Glomerular endothelial cell (primary cell): ENCODE measurements at places on chromosomes 11 and 22.

GRCh38 chr11:11171854-11172253 is 181.2 kb downstream of the CSNK2A3 start:
- no peak for DNase-seq

DNA sequence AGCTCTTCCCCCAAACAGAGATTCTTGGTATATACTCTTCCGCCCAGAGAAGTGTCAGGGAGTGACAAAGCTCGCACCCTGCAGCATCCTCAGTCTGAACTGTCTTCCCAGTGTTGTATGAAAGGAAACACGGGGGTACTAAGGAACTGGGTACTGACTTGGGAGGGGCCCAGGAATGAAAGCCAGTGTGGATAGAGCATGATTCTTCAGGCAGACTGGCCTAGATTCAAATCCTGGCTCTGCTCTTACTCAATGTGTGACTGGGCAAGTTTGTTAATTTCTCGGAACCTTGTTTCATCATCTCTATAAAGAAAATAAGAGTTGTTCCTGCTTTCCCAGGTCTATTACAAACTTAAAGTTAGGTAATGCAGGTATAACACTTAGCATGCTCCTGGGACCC is 266.0 kb upstream of the NARS2 start:
- no peak for DNase-seq

GRCh38 chr11:47186700-47187695 is 764 bp upstream of the PACSIN3 start:
- no peak for DNase-seq

- no peak for DNase-seq
These were observed 84.1 kb downstream of the C22orf31 start for GRCh38 chr22:28977481-28977971.

- DNase-seq = peak; percentile 57
These were observed 4.6 kb upstream of the RANGAP1 start for GRCh38 chr22:41290262-41291221.

- DNase-seq = no peak
These were observed 27.7 kb downstream of the MPPED1 start for GRCh38 chr22:43439368-43440103.

GRCh38 chr22:40179526-40179925 is 1.8 kb downstream of the TNRC6B start:
- no peak for DNase-seq

- DNase-seq = no peak
These were observed 103.3 kb upstream of the PARVA start for GRCh38 chr11:12274056-12274455.

GRCh38 chr11:1440066-1440465 is 46.5 kb downstream of the MOB2 start:
- no peak for DNase-seq

- no peak for DNase-seq
These were observed 6.1 kb downstream of the TMEM132A start for GRCh38 chr11:60930394-60930793.

- no peak for DNase-seq
These were observed 30.5 kb upstream of the PPP2R1B start for GRCh38 chr11:111796696-111797095.

DNA sequence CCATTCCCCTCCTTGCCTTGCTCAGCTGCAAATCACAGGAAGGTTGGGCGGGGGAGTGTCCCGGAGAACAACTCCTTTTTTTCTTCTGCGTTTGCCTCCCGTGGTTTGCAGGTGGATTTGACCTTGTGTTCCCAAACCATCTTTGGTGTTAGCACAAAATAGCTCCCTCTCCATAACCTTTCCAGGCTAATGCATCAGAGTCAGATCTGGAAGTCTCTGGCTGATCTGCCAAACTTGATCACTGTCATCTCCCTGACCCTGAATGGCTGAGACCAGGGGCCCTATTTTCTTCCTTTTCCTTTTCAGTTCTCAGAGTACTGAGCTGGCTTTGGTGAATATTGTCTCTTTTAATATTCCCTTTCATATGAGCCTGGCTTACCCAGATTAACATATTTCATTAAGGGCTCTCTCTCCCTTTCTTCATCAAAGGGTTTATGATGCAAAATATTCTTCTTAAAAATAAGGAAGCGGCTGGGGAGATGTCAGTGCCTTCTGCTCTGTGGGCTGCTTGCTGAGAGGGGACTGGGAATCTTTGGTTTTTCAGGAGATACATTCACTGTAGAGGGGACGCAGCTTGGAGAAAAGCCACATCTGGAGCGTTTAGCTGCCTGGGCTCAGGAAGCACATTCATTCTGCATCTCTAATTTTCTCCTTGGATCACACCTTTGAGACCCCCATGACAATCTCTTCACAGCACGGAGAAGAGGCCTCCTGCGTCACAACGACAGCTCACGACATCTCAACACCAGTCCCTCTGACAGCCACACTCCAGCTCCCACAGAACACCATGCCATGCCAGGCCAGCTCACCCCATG is 148.3 kb downstream of the CEP164 start:
- DNase-seq = no peak

- DNase-seq = no peak
These were observed 12.2 kb downstream of the NCF4 start for GRCh38 chr22:36872866-36873498.

DNA sequence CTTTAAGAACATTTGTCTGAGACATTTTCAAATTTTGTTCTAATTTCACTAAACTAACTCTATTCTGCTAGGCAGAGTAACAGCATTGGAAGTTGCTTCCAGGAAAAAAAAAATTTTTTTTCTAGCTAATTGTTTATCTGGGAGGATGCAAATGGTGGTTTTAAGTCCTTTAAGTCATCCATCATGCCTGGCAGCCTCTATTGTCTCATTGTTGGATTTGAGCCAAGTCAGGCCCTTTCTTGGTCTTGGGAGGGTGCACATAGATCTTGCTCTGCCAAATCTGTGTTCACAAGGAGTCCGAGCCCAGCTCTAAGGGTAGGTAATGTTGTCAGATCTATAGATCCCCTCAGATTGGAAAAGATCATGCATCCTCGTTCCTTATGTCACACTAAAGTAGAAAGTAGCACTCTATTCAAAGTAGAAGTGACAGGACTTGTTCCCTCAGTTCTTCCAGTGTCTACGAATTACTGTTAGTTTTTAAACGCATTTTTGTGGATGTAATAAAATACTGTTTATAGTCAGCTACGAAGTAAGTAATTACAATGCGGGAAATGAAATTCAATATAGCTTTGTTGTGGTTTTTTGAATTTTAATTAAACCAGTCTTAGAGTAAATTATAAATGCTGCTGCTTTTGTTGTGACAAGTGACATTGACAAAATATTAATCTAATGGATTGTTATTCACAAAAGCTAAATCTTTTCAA is 166.0 kb upstream of the RASSF10 start:
- DNase-seq = peak; percentile 91

DNA sequence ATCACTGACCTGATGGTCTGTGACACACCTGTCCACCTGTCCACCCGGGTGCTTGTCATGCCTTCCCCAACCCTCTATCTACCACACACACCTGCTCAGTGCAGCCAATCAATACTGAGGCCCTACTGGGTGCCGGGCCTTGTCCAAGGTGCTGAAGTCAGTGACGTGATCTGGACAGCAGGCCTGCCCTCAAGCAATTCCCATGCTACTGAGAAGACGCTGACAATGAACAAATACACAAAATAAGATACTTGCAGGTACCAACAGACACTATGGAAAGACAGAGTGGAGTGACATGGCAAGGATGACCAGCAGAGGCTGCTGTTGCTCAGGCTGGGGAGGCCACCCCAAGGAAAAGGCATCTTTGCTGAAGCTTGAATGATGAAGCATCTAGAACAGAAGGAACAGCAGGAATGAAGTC is 21.2 kb downstream of the PLAAT3 start:
- DNase-seq = no peak

DNA sequence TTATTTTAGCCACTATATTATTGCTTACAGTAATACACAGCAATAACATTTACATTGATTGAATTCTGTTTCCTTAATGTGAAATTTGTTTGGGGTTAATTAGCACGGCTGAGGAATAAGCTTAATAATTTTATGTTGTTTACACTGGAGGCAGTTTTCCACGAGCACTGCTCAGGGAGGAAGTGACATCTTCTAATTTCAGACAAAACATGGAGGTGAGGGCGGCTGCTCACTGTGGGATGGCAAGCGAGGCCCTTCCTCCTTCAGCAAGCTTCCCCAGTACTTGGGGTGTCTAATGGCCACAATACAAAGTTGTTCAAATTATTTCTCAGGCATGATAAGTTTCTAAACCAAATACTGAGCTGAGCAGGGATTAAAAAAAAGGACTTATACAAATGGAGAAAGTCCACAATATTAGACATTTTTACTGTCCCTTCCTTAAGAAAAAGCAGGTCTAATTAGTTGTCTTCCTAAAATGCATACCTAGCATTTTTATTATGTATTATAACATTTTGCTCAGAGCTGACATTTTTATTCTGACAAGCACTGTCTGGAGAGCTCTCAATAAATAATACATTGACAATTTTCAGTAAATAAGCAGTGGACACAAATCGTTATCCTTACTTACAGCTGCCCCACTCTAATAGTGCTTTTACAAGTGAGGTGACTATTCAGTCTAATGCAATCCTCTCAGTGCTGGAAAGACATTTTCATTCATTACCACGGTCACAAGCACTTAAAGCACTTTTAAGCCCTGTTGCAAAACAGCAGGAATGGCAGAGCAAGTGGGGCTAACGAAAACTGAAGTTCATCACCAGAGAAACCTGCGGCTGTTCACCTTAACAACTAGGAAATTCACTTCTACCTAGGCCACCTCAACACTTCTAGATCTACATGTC is 56.2 kb downstream of the SOX6 start:
- DNase-seq = no peak

GRCh38 chr11:32527261-32528175 is 56.1 kb upstream of the EIF3M start:
- no peak for DNase-seq

DNA sequence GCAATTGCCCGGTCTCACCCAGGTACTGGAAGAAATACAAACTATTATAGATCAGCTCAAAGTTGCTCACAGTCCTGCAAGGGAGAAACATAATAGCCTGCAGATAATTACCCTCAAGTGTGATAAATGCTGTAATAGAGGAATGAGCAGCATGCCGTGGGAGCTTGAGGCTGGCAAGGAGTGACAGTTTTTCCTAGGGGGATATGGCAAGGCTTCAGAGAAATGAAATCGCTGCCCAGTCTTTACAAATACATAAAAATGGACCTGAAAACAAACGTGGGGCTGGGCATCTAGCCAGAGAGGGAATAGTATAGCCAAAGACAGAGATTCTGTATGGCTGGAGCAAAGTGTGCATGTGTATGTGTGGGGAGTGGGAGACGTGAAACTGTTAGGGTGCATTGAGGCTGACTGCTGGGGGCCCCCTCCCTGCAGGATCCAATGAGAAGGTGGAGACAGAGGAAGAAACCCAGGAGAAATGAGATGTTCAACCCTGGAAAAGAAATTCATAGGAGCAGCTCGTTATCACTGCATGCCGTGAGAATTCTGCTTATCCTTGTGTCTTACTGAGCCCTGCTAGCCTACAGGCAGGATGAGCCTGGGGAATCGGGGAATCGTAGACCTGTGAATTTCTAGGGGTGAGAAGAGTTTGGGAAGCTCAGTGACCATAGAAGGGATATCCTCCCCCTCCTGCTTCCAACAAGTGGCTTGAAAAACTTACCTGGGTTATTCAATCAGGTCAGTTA is 167.0 kb downstream of the LDLRAD3 start:
- DNase-seq = no peak

GRCh38 chr11:129249351-129249750 is 57.2 kb upstream of the ARHGAP32 start:
- no peak for DNase-seq

- DNase-seq = no peak
These were observed 161.2 kb upstream of the NAV2 start for GRCh38 chr11:19551457-19551856.

DNA sequence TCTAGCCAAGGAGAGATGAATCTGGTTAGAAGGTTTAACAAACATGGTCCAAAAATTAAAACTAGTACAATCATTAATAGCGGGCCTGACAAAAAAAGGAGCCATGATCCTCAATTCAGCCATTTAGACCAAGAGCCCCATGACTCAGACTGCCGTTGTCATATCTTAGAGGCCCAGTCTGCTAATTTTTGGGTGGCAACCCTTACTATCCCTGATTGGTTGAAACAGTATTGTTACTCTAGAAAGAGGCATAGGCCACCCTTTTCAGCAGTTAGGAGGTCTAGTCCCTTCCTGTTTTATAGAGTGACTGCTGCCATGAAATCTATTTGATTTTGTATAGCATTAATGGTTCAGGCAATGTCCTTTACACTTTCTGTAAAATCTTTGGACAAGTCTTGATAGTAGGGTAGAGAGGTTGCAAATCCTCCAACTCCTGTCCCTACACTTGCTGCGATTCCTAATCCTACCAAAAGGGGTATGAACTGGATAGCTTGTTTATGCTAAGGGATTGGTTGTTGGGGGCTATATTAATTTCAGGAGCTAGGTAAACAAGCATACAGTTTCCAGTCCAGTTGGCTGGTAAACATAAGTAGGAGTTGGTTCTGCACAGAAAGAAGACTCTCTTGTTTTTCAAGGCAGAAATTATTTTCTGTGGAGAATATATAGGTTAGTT is 1056.3 kb upstream of the CNTN5 start:
- no peak for DNase-seq

DNA sequence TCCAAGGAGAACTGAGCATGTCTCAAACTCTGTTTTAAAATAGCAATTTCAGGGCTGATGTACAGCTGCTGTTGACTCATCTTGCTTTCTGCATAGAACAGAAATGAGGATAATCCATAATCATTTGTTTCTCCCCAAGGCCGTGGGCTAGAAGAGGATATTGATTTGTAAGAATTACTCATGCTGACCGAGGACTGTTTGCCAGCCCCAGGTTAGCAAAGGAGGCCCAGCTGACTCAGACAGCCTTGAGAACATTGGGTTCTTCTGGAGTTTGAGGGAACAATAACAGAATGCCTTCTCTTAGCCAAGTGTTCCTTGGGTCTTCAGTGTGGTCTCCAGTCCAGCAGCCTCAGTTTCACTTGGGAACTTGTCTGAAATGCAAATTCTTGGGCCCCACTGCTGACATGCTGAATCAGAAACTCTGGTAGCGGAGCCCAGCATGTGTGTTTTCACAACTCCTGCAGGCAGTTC is 92.0 kb downstream of the ZC3H12C start:
- no peak for DNase-seq

DNA sequence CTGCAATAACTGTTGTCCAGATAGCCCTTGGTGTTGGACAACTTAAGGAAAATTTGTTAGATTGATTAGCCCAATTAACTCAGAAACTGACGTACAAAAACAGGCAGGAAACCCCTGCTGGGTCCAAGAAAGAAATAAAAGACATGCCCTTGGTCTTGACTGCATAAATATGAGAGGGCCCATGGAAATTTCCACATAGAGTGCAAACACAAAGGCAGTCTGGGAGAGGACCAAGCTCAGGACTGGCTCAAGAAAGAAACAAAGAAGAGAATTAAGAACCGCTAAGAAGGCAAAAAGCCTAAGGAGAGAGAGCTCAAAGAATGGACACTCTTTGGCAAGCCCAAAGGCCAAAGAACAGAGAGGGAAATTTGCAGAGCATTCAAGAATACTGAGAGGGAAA is 1243.9 kb downstream of the LRRC4C start:
- DNase-seq = no peak

DNA sequence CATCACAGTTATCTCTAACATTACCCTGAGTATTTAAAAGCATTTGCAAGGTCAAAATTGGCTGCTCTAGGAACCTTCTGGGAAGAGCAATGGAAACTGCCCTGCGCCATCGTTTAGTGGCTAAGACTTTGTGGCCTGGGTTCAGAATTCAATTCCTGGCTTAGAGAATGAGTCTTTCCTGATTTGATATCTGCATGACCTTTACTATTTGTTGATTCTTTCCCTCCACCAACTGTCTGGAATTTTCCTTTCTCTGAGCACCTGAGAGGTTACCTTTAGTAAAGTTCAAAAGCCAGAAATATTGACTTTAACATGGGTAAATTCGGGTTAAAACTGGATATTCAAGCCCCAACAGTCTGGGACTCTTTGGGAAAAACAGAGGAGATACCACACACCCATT is 43.0 kb upstream of the SLC5A12 start:
- no peak for DNase-seq
